ENCODE measurements at places on chromosomes 12 and 14.

GRCh38 chr12:104223712-104224111, 8.1 kb downstream of the TXNRD1 start:
- H3K4me3 ChIP-seq: no peak overlapping the region
- DNase-seq: no peak
- H3K4me1 ChIP-seq: no peaks in the 10 kb centered on the region

DNA sequence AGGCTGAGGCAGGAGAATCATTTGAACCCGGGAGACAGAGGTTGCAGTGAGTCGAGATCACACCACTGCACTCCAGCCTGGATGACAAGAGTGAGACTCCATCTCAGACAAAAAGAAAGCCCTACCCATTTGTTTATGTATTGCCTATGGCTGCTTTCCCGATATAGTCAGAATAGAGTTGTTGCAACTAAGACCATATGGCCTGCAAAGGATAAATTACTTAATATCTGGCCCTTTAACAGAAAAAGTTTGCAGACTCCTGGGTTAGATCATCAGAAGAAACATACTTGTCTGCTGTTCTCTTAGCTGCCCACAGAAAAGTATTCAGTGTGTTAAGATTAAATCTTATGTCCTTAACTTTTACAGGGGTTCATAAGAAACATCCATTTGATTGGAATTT, 122.4 kb upstream of the VASH1 start:
- no peak overlapping the region for H3K4me3 ChIP-seq
- H3K4me1 ChIP-seq: no peaks in the 10 kb centered on the region
- no peak overlapping the region for H3K27ac ChIP-seq
- DNase-seq: no peak
- H3K27me3 ChIP-seq: no peaks in the 10 kb centered on the region

DNA sequence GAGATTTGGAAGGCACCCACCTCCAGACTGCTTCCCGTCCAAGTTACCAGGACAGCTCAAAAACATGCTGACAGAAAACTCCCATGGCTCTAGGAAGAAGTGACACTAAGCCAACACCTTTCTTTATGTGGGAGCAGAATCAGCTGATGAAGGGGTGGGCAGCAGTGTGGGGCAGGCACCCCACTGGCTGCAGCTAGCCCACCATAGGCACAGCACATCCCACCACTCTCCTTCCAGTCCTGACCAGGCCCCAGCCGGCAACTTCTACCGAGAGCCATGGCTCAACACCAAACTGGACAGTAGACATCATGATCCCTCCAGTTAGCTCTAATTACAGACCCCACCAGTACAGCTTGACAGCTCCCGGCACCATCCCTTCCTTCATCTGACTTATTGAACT, 45.0 kb downstream of the SH2B3 start:
- peaks cover 28% of the 10 kb centered on the region for H3K36me3 ChIP-seq
- no peaks in the 10 kb centered on the region for H3K27me3 ChIP-seq
- H3K4me1 ChIP-seq: peaks cover 2% of the 10 kb centered on the region
- H3K27ac ChIP-seq: peak overlapping the region; percentile 56

DNA sequence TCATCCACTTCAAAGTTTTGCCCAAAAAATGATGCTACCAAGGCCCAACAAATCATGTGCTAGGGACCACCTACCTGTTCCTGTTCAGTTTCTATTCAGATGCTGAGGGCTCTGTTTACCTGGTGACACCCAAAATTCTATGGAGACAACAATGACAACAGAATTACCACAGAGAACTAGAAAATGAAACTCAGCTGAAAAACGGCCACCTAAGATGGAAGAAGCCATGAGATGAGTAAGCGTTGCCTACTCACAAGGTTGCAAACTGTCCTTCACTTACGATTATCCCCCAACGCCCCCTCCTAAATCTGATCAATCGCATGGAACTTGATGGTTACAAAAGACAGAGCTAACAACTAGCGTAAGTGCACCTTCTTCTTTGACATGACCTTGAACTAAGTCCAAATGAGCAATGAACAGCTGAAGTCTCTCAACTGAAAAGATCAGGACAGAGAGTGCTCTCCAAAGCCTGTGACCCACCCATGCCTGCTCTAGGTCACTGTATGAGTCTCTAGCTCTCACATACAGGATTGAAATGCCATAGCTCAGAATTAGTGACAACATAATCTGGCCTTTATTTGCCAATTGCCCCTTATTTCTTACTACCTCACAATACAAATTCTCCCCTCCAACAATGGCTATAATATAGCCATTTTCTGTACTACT, at the start of gene RNASE11:
RNASE11 (minus strand) TSS at position 513 of the 666 bp plus-strand sequence.
- no peaks in the 10 kb centered on the region for H3K36me3 ChIP-seq
- no peaks in the 10 kb centered on the region for H3K27me3 ChIP-seq
- H3K27ac ChIP-seq: no peak within 1 kb of the TSS
- DNase-seq: no peak

- H3K27ac ChIP-seq: no peak overlapping the region
- no peaks in the 10 kb centered on the region for H3K27me3 ChIP-seq
- no peaks in the 10 kb centered on the region for H3K4me1 ChIP-seq
Observed at GRCh38 chr14:30339311-30339901, 219.6 kb upstream of the G2E3 start.

Data from GM23338 (cell line).